ENCODE measurements at places on chromosomes 1 and 21.

GRCh38 chr1:235972311-235972689 is 92.6 kb downstream of the NID1 start:
- no peak for DNase-seq

- DNase-seq: no peak
These were observed 6.3 kb downstream of the MAST2 start for GRCh38 chr1:45809761-45810160.

DNA sequence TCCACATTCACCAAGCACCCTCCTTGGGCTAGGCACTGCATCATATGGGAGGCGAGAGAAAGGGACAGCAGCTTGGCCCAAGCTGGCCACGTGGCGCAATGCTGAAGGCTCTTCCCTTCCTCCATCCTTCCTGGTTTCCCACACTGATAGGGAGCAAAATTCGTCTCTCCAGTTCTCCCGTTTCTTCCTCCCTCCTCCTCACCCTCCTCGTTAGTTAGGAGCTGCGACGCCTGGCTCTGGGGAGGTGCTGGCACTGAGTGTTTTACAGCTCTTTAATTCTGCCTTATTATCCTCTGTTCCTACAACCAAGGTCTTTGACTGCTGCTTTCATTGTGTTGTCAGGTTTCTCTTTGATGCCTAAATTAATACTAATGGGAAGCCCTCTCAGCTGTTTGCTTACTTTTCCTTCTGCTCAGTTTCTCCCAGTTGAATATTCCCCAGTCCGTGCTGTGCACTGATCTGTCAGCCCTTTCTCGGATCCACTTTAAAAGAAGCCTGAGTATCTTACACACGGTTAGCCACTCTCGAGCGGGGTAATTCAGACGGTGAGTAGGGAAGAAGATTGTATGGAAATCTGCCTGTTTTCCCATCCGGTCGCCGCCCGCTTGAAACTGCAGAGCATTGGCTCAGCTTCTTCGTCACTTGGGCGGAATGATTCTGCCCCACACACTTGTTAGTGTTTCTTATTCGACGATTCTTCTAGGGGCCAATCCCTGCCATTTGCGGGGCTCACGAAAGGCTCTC is 56.2 kb upstream of the SMYD2 start:
- no peak for DNase-seq

- no peak for DNase-seq
These were observed 146.8 kb downstream of the ESRRG start for GRCh38 chr1:216576234-216576937.

DNA sequence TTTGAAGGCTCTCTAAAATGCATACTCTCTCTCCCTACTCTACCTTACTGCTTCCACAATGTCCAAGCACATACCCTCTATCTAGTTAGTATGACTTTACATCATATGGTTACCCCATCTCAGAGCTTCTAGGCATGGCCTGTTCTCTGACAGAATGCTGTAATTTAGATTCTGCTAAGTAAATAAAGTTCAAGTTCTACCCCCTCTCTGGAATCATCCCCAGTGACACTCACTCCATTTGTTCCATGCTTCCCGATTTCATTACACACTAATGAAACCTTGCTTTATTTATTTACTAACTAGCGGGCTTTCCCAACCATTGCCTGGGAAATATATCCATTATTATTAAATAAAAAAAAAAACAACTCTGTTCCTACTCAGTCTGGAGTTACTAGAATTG is 7.3 kb downstream of the CRYZL1 start:
- no peak for DNase-seq

DNA sequence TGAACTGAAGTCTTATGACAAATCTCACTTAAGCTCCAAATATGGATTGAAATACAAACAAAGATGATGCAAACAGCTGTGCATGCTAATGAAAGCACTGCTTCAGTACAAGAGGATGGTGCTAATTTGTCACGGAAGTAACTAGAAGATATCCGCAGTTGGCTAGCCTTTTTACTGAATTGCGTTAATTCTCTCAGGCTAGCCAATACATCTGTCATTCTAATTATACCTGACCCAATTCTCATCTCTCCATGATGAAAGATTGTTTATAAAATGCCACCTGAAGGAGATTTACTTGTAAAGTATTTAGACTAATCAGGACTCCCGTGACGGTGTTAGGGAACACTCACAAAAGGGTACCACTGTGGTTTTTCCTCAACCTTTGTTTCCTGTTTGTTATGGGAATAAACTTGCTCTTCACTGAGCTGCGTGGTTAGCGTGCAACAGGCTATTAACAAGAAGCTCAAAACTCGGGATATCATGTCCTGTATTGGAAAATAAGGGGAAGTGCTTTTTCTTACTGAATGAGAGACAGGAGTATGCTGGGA is 162.5 kb downstream of the APP start:
- DNase-seq: no peak

DNA sequence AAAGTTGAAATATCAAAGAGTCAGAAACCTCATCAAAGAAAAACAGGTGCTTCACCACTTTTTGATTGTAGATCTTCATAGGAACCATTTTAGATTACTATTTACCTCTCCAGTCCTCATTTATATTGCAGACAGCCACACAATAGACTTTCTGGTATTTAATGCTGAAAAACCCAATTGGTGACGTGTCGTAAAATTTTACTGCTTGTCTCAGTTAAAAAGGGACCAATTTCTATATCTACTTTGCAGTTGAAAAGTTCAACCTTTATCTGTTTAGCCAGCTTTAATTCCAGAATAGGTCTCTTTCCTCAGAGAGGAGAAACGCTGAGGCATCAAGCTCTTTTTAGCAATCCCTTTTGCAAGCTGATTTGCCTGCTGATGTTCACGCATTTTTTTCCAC is 1722.4 kb downstream of the PLA2G4A start:
- no peak for DNase-seq

- no peak for DNase-seq
These were observed 49.2 kb upstream of the TACSTD2 start for GRCh38 chr1:58626293-58626692.

DNA sequence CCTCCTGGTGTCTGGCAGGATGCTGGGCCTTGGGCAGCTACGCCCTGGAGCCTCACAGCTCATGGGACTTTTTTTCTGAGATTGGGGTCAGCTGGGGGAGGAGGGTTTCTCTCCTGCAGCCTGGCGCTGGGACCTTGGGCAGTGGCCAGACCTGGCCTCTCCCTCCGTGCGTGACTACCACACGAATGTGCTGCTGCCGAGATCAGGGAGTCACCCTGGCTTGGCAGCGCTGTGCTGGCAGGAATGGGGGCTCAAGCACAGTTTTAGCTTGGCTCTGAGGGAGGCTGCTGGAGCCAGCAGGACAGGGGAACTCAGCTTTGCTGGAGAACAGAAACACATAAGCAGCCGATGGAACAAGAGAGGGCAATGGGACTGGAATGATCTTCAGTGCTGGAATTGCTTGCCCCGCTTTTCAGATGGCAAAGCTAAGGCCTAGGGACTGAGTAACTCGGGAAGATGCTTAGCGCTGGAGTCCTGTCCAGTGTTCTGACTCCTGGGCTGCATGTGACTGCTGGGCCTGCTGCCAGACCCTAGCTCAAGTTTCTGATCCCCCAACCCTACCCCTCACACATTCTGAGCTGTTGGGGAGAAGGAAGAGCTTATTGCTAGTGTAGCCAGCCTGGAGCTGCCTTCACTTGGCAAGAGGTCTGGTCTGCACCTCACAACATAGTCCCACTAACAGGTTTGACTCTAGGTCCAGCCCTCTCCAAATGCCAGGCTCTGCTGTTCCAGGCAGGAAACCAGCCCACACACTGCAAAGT is 69.9 kb downstream of the NAV1 start:
- no peak for DNase-seq

DNA sequence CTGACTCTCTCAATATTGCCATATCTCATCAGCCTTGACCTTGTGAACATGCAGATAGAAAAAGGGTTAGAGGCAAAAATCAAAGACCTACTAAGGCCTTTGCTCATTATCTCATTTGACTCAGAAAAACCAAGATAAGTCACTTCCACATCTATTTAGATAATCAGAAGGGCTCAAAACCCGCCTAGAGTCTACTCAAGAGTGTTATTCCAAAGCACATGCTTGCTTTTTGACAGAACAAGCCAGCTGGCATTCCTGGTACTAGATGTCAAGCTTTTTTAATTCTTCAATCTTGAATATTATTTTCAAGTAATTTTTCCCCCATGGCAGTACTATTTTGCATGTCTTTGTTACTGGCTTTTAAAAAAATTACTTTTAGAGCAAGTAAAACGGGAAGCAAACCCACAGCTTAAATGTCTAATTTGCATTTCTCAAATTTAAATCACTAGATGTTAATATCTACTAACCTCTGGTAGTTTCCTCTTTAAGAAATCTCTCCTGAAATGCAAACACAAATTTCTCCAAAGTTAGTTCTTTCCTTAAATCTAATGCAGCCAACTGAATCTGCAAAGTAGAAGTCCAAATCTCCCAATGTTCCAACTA is 51.5 kb downstream of the APP start:
- DNase-seq: no peak

DNA sequence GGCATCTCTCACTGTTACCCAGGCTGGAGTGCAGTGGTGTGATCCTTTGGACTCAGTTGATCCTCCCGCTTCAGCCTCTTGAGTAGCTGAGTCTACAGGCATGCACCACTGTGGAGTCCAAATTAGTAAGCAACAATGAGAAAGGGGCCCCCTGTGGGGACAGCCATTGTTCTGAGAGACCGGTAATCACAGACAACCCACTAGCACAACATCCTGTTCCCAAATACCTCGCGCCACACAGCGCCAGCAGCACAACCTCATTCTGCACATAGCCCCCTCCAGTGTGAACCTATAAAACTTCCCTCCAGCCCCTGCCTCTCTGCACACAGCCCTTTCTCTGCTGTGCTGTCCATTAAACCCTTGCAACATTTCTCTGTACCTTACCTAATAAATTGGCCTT is 226.4 kb downstream of the DYRK1A start:
- DNase-seq: peak; percentile 13

- DNase-seq: no peak
These were observed 57.2 kb upstream of the COL6A2 start for GRCh38 chr21:46040707-46041106.

GRCh38 chr1:23149114-23149513 is 19.5 kb downstream of the LUZP1 start:
- DNase-seq: peak; percentile 23
